Stimulated activated CD8-positive, alpha-beta memory T cell treated with anti-CD3 and anti-CD28 coated beads, Interleukin-4, amount 100 ng/mL, for 1 hour (primary cell): ENCODE measurements at places on chromosomes 5 and 9.

- no peak for DNase-seq
Observed at GRCh38 chr5:143828710-143829109, 16.7 kb downstream of the HMHB1 start.

DNA sequence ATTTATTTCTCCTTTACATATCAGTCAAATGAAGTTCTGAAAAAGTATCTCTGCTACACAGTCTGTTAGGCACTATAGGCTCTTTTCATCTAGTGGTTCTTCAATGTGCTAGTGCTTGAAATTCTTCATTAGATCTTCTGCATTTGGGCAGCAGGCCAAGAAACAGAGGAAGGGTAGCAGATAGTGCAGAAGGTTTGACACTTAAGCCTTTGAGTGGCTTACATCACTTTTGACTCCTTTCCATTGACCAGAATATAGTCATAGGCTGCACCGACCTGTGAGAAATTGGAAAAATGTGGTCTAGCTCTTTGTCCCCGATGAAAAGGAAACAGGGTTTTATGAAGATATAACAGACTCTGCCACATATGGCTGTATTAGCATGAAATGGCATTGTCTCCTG is 459.5 kb upstream of the PTGER4 start:
- DNase-seq = no peak

GRCh38 chr9:112757940-112758339 is 7.4 kb downstream of the SNX30 start:
- no peak for DNase-seq

DNA sequence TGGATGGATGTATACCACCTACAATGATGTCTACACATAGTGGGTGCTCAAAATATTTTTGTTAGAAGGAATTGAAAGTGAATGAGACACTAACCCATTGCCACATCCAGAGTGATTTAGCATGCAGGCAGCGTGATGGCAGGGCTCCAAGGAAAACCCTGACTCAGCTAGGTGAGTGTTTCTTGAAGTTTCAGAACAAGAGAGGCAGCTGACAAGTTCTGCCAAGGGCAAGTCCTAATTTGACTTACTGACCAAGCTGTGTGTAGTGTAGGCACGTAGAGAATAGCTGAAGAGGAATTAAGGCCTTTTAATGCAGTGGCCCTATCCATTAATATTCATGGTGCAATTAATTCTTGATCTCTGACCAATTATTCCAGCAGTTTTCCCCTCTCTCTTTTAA is 107.8 kb upstream of the ATP10B start:
- no peak for DNase-seq

GRCh38 chr9:108271646-108272348 is 584.0 kb downstream of the ACTL7B start:
- DNase-seq = no peak

GRCh38 chr5:113250341-113250953 is 184.3 kb downstream of the TSSK1B start:
- no peak for DNase-seq

- no peak for DNase-seq
Observed at GRCh38 chr9:36939655-36940499, 94.2 kb downstream of the PAX5 start.

GRCh38 chr9:120768247-120768646 is 25.0 kb downstream of the FBXW2 start:
- no peak for DNase-seq

DNA sequence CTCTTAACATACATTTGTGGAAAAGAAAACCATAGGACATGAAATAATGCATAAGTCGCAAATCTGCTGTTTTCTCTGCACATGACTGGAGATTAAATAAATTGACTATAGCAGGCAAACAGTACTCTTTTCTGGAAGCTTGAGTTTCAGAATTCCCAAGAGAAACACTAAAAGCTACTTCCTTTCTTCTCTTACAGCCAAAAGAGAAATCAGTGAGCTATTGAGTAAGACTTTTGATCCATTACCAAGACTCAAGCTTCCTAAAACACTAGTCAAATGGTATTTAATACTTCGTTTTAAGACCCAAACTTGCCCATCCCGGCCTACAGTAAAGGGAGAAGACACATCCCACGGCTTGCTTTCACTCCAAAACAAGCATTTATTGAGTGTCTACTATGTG is 335.8 kb upstream of the PUM3 start:
- no peak for DNase-seq

GRCh38 chr5:34660444-34660843 is 4.3 kb downstream of the RAI14 start:
- no peak for DNase-seq

DNA sequence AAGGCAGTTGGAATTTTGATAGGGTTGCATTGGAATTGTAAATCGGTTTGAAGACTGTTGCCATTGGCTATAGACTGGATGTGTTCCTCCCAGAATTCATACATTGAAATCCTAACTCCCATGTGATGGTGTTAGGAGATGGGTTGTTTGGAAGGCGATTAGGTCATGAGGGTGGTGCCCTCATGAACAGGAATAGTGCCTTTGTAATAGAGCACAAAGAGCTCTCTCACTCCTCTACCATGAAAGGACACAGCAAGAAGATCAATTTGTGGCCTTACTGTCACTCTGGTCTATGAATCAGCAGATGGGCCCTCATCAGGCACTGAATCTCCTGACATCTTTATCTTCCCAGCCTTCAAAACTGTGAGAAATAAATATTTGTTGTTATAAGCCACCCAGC is 133.2 kb downstream of the PARP8 start:
- no peak for DNase-seq

GRCh38 chr9:107847978-107848964 is 358.7 kb upstream of the KLF4 start:
- DNase-seq = no peak
